Hypothalamus (tissue), 51 donors: ENCODE measurements at places on chromosomes 2 and 18.

DNA sequence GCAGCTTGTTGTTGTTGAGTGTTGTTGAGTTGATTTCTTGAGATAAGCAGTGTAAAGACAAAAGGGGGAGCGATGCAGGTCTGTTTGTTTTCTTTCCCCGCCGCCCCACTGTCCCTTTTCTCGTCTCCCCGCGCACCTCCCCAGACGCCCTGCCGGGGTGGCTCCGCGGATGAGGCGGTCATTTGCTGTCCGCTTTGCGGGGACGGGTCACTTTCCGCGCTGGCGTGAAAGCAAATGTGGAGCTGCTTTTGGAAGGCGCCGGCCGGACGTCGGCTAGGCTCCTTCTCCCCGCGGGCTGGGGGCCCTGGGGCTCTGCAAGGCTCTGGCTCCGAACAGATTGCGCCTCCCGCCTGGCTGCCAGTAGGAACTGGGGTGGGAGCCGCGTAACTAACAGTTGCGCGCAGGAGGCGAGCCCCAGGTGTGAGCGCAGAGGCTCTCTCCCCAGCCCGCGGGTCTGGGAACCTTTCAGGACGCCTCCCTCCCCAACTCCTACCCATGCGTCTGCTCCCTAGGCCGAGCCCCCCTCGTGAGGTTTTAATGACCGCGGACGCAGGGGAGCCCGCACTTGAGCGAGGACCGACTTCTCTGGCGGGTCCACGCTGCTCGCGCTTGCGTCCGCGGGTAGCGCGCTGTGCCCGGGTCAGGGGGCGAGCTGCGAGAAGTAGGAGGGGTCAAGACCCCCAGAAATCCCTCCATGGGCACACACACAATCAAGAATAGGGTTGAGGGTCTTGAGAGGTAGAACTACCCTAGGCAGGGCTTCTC lies 146.6 kb downstream of the MEIS1 start:
- DNase-seq: no peak

GRCh38 chr2:65501074-65501473 lies 68.7 kb upstream of the SPRED2 start:
- DNase-seq: no peak

DNA sequence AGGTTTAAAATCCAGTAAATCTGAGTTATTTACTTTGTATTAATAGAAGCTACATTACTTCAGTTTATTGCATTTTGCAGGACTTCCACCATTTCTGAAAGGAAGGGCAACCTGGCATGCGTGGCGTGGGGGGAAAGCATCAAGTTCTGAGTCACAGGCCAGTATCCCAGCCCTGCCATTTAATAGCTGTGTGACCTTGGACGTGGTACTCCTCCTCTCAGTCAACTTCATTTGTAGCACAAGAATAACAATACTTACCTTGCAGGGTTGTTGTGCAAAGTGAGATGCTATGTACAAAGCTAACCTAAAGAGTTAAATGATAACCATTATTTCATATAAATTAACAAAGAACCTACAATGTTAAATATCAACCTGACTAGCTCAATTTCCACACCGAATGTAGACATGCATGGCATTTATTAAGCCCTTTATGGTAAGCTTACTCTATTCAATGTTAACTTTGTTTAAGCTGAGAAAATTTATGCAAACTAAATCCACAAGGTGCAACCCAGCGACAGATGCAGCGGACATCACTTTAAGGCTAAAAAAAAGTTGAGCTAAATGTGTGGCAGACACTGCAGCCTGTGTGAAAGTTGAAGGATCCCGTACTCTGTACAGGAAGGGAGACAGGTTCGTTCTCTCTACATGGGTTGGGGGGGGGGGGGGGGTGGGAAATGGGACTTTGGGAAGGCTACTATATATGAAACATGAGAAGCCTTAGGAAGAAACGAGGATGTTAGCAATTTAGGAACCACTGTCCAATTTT lies 17.2 kb upstream of the STPG4 start:
- DNase-seq: no peak

GRCh38 chr2:40401896-40402295 lies 50.0 kb downstream of the SLC8A1 start:
- DNase-seq: no peak
